ENCODE measurements at places on chromosomes 5 and 9.
A peak's percentile ranks its signal among the peaks of the same experiment; 100 is the strongest.

GRCh38 chr9:88978034-88978433 lies 13.2 kb upstream of the S1PR3 start:
- no peak for DNase-seq

GRCh38 chr5:176596689-176597416 lies 13.1 kb downstream of the GPRIN1 start:
- peak; percentile 80 for DNase-seq

DNA sequence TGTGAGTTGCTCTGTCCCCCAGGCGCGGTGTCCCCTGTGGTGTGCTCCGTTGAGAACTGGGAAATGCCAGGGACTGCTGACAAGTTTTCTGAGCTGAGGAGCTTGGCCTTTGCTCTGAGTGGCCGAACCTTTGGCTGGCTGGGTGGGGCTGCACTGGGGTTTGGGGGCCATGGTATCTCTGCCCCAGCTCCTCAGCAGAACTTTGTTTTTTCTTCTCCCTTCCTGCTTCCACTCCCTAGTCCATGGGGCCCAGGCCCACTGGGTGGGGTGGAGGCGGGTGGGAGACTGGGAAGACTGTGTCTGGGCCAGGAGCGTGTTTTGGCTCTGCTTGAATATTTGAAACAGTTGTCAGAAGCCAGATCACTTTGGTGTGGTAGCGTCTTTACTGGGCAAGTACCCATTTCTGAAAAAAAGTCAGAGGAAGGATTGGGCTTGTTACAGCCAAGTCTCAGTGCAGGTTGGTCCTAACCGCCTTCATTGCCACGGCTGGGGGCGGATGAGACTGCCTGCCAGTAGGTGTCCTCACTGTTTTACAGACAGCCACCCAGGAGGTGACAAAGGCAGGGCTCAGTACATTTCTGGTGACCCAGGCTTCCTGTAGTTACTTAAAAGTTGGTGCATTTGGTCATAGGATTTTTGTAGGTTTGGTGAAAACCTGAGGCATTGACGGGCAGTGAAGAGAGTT lies 92.7 kb downstream of the DAB2IP start:
- DNase-seq = peak; percentile 38

GRCh38 chr5:168320805-168321204 lies 29.4 kb downstream of the WWC1 start:
- DNase-seq = no peak
